ENCODE measurements at places on chromosomes 1 and 21.

GRCh38 chr1:208159555-208160258 lies 84.5 kb downstream of the PLXNA2 start:
- DNase-seq: no peak

GRCh38 chr1:214213136-214213535 lies 67.8 kb upstream of the SMYD2 start:
- no peak for DNase-seq

DNA sequence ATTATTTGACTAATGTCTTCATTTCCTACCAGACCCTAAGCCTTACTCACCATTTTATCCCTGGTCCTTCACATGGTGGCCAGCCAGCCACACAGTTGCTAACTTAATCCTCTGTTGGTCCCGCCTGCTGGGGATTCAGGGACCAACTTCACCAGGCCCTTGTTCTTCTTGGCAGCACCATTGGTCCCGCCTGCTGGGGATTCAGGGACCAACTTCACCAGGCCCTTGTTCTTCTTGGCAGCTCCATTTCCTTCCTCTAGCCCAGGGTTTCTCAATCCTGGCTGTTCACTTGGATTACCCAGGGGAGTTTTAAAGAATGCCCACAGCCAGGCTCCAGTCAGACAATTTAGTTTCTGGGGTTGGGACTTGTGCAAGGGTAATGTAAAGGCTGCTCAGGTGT lies 233.1 kb upstream of the CSF3R start:
- DNase-seq: no peak

DNA sequence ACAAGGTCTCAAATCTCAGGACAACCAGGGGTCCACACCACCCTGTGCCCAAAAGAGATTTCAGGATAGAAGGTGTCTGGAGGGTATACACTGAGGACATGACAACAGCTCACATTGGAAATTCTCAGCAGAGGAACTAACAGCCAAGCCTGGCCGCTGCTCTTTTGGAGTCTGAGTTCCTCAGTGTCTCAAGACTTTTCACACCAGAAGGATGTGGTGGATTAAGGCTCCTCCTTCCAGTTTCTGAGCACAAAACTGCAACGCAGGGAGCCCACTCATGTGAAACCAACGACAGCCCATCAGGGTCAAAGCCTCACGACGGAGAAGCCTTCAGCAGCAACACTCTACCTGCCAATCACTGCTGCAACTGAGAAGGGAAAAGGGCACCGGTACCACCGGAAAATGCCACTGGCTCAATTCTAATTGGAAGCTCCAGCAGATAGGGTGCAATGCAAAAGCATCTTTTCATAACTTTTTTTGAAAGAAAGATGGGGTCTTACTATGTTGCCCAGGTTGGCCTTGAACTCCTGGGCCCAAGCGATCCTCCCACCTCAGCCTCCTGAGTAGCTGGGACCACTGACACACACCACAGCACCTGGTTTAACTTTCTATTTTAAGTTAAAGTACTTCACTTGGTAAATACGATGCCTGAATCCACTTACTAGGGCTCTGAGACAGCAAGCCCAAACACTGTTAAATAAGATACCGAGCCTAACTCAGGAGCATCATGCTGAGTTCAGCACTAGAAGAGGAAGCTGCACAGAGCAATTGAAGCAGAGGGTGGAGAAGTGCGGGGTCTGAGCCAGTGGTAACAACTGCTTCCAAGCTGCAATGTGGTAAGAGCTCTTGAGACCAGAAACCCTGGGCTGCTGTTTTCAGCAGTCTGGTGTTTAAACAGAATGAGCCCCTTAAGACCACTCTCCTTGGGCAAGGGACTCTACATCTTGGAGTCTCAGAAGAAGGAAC lies 7.8 kb downstream of the CAPZB start:
- DNase-seq: peak; percentile 49

DNA sequence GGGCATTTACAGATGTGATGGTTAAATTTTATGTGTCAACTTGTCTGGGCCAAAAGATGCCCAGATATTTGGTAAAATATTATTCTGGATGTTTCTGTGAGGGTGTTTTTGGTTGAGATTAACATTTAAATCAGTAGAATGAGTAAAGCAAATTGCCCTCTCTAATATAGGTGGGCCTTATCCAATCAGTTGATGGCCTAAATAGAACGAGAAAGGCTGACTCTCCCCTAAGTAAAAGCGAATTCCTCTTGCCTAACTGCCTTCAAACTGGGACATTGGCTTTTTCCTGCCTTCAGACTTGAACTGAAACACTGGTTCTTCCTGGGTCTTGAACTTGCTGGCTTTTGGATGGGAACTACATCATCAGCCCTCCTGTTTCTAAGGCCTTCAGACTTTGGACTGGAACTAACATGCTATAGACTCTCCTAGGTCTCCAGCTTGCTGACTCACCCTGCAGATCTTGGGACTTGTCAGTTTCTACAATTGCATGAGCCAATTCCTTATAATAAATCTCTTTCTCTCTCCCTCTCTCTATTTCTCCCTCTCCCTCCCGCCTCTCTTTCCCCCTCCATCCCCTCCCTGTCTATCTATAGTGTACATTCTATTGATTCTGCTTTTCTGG lies 10.2 kb upstream of the NAV1 start:
- no peak for DNase-seq

DNA sequence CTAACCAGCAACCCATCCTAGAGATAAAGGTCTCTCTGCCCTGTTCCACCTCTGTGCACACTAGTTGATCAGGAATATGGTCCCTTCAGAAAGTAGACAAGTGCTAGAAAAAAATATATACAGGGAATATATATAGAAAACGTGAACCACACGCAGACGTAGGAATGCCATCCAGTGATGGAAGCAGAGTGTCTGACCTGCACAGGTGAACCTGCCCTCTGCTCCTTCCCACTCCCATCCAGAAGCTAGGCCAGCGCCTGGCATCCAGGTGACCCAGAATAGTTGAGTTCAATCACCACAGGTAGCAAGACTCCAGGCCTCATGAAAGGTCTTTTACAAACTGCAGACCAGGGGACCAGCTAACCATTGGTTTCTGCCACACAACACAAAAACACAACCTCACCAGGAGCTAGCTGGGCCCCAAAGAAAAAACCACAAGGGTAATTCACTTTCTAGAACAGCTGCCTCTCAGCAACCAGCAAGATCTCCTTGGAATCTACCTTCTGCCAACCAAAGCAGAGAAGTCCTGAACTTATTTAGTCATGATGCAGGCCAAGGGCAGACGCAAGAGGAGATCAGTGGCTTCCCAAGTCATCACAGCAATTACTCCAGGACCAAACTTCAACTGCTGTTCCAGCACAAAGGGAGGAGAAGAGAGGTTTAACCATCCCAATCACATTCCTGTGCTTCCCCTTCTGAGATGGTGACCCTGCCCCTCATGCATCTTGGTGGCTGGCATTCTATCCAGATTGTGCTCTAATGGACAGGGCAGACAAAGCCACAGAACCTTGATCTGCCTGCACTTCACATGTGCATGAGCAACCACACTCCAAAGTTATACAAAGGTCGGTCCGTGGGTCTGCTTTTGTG lies 53.0 kb downstream of the GPR161 start:
- no peak for DNase-seq

- no peak for DNase-seq
Measured at GRCh38 chr1:230746617-230747016, 571 bp upstream of the CAPN9 start.

DNA sequence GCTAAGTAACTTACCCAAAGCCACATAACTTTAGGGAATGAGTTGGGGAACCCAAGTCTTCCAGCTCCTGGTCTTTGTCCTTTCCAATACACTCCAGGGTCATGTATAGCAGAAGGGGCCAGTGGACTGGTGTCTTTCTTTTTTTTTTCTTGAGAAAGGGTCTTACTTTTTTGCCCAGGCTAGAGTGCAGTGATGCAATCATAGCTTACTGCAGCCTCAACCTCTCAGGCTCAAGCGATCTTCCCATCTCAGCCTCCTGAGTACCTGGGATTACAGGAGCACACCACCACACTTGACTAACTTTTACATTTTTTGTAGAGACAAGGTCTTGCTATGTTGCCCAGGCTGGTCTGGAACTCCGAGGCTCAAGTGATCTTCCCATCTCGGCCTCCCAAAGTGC lies 12.2 kb downstream of the NAV1 start:
- no peak for DNase-seq

DNA sequence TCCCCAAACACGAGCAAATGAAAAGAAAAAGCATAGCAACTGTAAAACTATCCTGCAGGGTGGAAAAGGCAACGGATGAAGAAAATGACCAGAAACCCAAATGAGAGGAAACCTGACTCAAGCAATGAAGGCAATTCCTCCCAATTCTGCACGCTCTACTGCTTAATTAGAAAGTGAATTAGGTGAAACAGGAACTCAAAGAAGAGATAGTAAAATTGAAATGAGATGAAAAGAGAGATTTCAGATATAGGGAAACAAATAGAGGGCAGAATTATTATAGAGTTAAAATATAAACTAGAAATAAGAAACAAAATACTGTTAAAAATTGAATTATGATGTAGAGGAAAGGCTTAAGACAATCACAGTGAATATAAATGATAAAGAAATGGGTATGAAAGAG lies 27.5 kb upstream of the ITPKB start:
- no peak for DNase-seq

GRCh38 chr1:184068354-184068753 lies 16.8 kb downstream of the TSEN15 start:
- no peak for DNase-seq

DNA sequence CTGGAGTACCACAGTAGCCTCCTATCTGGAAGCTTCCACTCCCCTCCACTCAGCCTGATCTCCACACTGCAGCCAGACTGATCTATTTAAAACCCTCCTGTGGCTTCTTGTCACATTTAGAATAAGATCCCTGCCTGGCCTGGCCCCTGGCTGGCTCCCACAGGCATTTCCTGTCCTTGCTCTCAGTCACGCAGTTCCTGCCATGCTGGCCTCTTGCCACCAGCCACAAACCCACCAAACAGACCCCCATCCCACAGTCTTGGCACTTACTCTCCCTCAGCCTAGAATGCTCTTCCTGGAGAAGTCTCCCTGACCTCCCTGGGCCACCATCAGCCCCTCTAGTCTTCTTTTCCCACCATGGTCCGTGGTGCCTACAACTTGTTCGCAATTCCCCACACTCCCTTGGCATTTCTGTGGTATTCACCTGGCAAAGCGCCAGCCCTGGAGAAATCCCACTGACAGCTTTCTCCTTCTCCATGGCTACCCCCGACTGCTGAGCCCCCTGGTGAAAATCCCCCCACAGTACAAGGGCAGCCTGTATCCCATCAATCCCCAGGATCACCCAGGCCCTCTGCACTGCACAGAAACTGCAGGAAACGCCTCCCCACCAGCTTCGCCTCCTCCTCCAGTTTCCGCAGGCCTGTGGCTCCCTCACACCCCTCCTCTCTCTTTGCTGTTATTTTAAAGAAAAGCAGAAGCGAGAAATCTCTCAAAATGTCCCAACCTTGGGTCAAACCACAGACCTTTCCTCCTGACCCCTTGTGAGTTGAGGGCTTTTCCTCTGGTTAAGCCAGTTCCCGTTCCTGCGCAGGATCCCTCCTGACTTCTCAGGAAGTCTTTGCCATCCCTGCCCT lies 94.5 kb downstream of the SYT2 start:
- peak; percentile 50 for DNase-seq

DNA sequence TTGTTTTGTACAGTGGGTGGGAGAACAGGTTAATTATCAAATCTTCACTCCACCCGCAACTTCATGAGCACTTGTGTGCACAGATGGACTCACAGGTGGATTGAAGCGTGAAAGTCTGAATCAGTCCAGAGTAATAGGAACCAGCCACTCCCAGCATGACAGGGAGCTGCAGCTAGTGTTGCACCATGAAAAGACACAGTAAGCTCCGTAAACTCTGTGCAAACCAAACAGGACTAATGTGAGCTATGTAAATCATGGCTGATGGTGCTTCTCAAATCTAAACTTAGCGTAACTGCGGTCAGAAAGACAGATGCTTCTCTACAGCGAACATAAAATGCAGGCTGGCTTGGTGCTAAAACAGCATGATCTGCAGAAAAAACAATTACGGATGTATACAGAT lies 114.4 kb downstream of the CENPF start:
- DNase-seq: no peak

- DNase-seq: no peak
Measured at GRCh38 chr1:117061986-117062415, 1.9 kb downstream of the TTF2 start.

DNA sequence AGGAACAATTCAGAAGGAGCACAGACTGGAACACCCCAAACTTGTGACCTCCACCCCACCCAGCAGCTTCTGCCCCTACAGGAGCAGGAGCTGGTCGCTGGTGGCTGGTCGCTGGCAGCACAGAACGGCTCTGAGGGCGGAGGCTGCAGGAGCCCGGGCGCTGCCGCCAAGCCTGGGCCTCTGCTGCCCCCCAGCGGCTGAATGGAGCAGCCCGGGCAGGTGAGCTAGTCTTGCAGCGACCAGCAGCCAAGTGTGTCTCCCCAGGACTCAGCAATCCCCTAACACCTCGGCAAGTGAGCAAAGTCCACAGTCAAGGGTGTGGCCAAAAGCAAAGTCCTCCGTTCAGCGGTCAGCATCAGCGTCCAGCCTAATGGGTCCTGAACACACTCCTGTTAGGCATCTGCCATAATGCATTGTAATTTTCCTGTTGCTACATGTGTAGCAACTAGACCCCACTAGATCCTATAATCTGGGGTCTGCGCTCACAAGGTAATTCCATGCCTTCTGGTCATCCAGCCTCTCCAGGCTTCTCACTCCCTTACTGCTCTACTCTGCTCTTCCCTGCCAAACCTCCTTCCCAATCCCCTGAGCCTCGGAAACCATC lies 12.1 kb upstream of the GJB5 start:
- peak; percentile 66 for DNase-seq

- DNase-seq: no peak
Measured at GRCh38 chr1:221720545-221720944, 21.3 kb downstream of the DUSP10 start.

DNA sequence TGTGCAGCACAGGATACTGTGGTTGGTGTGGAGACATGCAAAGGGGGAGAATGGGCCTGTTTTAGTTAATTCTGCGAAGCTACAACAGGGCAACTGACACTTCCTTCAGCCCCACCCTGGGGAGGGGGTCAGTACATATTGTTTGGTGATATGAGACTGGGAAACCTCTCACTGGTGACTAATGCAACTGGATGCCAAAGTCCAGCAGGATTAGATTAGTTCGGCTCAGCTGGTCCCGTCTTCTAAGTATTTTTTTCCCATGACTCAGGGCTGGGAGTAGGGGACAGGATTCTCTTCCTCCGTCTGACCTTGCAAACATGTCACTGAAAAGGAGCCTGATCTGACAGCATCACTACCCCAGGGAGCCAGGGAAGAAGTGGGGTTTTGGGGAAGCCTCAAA lies 43.0 kb downstream of the PLXNA2 start:
- DNase-seq: no peak

DNA sequence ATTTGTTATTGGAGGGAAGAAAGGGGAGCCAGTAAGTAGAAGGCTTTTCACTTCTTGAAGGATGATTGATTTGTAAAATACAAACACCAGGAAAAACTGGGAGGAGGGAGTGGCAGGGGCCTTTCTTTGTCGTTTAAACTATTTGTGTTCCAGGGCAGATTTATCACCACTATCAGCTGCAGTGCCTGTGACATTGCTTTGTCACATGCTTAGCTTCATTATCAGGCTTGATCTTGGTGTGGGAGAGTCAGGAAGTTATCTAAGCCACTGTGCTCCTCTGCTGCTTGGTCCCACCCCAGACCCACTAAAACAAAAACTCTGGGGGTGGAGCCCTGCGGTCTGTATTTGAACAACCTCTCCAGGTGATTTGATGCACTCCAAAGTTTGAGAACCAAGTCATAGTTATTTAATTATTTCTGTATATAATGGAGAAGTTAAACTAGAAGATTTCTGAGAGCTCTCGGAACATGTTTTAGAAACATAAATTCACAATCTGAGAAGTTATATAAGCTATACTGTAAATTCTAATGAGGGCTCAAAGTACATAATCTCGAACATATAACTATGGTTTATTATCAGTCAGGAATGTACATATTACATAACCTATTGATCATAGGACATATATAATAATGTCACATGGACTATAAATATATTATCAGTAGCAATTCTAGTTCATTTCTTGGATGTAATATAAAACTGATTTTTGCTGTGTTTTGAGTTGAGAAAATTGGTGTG lies 87.9 kb downstream of the CDC14A start:
- DNase-seq: peak; percentile 89

Data from CD4-positive, alpha-beta T cell treated with Interleukin-1 beta for 1 hour (primary cell).